Lung microvascular endothelial cell (primary cell): ENCODE measurements at places on chromosomes 16 and 17. TPM values are rescaled to one million over a fixed set of nuclear protein-coding genes. Genes with fewer than 3 reads are reported as not detected.
A peak's percentile ranks its signal among the peaks of the same experiment; 100 is the strongest.

DNA sequence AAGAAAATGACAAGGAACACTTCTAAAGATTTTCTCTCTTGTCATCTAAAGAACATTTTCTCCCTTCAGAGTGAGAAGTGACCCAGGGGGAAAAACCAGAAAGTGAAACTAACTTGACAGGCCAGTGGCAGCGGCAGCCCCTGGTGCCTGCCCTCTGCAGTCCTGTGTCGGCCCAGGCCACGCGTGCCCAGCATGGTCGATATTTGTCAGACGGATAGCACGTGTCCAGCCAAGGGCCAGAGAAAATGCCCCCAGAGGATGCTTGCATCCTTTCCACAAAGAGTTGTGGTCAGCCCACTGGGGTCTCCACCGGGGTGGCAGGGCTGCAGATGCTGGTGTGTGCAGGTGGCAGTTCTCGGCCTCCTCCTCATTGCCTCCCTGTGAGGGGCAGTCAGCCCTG, 176.6 kb downstream of the RAB11FIP4 start:
- peak; percentile 44 for DNase-seq

DNA sequence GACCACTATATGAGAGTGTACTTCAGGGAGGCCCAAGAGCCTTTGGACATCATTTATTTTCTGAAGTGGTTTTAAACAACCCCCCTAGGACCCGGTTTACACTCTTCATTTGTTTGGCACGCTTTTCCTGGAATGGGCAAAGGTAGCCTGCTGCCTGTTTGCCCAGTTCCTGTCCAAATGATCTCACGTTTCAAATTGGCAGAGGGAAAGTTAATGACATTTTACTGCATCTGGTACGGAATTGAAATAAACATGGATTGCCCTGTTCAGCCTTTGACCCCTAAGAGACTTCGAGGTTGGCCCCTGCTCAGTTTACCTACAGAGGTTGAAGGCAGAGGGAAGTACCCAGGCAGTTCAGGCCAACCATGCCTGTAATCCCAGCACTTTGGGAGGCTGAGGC, 5.8 kb upstream of the RPRML start:
- no peak for DNase-seq

DNA sequence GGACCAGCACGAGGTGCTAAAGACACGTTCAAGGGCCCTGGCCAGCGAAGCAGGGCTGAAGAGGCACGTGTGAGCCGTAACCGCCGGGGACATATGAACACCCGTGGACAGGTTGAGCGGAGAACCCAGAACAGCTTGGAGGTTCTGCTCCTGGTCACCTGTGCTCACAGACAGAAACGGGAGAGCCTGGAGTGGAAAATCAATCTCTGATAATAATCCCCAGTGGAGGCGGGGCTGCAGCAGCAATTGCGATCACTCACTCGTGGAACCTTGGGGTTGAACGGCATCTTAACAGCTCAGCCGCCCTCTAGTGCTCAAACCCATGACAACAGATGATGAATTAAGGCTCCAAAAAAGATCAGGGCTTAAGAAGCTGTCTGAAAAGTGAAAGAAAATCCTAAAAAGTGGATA, 25.6 kb downstream of the WIPI1 start:
- DNase-seq, result peak; percentile 46

DNA sequence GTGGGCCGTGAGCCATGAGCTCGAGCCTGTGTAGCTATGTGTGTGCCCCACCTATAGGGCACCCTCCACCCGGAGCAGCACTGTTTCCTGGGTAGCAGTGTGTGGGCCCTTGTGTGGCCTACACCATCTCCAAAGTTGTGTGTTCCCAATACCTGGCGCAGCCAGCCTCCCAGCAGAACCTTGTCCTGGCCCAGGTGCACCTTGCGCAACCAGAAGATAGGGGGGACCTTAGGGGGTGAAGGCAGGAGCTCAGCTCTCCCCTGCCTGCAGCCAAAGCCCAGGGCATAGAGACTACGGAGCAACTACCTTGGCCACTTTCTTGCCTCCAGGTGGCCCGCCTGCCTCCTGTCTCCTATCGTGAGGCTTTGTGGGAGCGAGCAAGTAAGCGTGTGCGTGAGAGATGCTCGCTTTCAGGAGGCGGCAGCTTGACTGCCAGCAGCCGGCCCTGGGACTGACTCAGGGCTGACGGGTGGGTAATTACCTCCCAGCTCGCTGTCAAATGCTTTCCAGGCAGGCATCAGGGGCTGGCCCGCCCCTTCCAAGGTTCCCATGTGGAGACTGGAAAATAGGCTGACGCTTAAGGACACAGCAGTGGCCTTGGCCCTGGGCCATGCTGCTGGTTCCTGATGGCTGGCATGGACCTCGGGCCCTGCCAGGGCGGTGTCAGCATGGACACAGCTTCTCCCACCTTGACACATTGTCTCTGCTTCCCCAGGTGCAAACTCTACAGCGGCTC, 19.0 kb downstream of the TRAF7 start:
- DNase-seq, result no peak

DNA sequence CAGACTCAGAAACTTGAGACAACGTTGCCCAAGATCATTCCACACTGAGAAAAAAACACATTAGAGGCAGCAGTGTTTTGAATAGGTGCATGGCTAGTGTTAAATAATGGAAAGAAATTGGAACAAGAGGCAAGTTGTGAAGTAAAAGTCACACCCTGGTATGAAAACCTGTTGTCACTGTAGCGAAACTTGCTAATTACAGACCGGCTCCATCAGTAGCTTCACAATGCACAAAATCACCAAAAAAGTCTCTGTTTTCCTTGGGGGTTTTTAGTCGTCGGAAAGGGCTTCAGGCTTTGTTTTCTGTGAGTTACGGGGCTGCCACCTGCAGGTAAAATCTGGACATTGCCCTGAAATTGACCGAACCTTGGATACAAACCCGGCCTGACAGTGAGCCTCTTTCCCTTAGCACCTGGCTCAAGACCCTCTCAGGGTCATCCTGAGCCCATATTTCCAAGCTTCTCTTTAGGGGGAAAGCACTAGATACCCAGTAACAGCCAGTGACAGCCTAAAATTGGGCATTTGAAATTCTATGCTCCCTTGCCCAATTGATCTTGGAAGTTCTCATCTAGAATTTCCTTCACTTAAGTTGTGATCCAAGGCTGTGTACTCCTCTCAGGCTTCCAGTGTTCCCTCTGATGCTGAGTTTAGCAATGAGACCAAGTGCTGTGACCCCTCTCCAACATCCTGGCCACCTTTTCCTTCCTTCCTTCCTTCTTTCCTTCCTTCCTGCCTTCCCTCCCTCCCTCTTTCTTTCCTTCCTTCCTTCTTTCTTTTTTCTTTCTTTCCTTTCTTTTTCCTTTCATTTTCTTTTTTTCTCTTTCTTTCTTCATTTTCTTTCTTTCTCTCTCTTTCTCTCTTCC, 7.2 kb upstream of the GRB2 start:
- DNase-seq, result peak; percentile 77

DNA sequence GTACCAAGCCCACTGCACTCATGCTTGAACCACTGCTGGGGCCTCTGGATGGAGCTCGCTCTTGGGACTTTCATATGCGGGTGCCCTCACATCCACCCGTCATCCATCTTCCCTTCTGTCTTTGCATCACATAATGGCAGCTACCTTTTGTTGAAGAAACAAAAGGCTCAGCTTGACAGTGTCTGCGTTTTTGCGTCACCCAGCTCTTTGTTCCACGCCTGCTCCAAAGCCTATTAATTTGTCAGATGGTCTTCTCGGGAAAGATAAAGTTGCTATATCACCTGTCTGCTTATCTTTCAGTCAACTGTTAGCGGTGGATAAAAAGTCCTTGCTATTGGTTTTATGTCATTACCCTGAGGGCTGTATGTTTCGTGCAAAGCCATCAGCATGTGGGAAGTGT, 18.1 kb upstream of the BCO1 start:
- no peak for DNase-seq

GRCh38 chr17:65050438-65050837, 6.1 kb downstream of the GNA13 start:
- no peak for DNase-seq

DNA sequence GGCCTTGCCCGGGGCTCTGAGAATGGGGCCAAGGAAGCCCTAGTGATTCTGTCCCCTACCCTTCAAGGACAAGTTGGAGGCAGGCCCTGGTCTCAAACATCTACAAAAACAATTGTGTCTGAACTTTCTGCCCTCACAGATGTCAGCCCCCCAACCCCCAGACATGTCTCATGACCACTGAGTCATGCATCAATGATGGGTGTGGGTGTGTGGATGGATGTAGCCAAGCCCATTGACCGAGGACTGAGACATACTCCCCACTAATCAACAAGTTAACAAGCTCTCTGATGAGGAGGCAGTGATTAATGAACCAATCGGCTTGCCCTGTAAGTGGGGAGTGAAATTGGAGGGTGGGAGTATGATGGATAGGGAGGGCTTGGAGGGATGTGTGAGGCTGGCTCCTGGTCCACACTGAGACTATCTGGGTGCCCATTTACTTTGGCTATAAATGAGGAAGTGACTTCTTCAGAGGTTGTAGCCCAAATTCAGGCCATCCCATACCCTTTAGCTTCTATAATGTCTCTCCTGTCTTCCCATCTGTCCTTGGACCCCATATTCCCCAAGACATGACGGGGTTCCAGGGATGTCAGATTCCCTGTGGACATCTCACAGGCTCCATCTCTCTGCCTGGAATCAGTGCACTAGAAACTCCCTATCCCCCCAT, 97.1 kb upstream of the TMEM97 start:
- no peak for DNase-seq

DNA sequence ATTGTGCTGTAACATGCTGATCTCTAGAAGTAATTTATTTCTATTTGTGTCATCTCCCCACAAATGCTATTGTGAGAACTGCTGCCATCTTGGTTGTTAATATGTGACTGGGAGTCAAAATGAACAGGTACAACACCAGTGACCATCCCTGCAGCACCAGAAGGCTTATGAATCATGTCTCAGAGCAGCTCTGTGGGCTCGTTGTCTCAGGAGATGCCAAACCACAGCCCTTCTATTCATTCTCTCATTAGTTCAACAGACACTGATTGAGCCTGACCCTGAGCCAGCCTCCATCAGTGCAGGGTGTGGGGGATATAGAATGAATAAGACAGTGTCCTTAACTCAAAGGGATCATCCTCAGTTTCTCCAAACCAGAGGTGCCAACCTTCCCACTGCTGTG, 92.5 kb downstream of the UTP18 start:
- no peak for DNase-seq

The SP6 gene
- total RNA-seq, result 0.65 and 3.0 TPM in 2 replicates

The NPIPB13 gene
- 0.22 and 0.60 TPM in 2 replicates for total RNA-seq

The KRT40 gene
- total RNA-seq, result not detected in 2 replicates

The RNF167 gene
- total RNA-seq, result 13.5 and 23.2 TPM in 2 replicates
